ENCODE measurements at places on chromosomes 3 and 15.

DNA sequence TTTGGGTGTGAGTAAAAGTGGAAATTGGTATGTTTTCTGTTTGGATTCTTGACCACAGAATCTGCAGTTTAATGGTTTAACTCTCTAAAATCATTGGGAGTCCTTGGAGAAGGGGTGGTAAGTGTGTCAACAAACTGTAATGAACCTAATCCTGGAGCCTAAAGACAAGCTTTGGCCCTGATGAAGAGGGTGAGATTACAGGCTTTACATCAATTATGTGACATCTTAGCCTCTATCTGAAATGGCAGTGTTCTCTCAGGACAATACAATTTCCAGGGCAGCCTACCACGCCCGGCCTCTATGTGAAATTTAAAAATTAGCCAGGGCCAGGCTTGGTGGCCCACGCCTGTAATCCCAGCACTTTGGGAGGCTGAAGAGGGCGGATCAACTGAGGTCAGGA lies 4.3 kb upstream of the PKM start:
- no peak for DNase-seq

- no peak for DNase-seq
These were observed 153.8 kb upstream of the RORA start for GRCh38 chr15:61382927-61383326.

DNA sequence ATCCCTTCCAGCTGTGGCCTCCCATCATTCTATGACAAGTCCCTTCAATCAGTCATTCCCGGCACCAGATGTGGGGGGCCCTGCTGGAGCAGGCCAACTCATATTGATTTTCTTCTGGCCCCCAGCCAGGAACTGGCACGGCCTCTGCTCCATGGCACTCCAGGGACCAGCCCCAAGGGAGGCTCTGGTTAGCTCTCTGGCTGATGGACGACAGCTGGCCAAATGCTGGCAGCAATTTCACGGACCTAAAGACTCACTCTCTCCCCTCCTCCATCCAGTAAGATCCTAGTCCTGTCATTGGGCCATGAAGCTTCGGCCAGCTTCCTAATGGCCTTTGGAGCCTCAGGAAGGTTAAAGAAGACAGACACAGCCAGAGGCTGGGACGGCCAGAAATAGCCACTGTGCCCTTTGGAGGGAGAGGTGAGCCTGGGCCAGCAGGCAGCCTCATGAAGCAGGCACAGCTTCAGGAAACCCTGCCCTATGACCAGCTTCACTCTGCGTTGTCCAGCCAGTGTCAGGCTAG lies 131.0 kb downstream of the MEX3B start:
- no peak for DNase-seq

- no peak for DNase-seq
These were observed 363.6 kb downstream of the WDR72 start for GRCh38 chr15:53395871-53396270.

- no peak for DNase-seq
These were observed 291.1 kb upstream of the ROPN1 start for GRCh38 chr3:124282751-124283651.

GRCh38 chr15:99143242-99143641 lies 38.4 kb downstream of the SYNM start:
- no peak for DNase-seq

- DNase-seq = no peak
These were observed 3.0 kb downstream of the FAM174B start for GRCh38 chr15:92652576-92652966.

GRCh38 chr15:37425541-37425940 lies 325.2 kb upstream of the MEIS2 start:
- DNase-seq = no peak

GRCh38 chr3:37240170-37240945 lies 66.0 kb upstream of the LRRFIP2 start:
- no peak for DNase-seq

- no peak for DNase-seq
These were observed 21.7 kb upstream of the EPHB3 start for GRCh38 chr3:184539801-184540435.

GRCh38 chr3:10421996-10422395 lies 83.4 kb downstream of the ATP2B2 start:
- DNase-seq = no peak

All from hematopoietic multipotent progenitor cell treated with erythropoietin and hydrocortisone succinate and interleukin-3 and kit ligand, for 6 days (in vitro differentiated cells).